Mesothelial cell of epicardium (in vitro differentiated cells): ENCODE measurements at places on chromosomes 7 and 10.

DNA sequence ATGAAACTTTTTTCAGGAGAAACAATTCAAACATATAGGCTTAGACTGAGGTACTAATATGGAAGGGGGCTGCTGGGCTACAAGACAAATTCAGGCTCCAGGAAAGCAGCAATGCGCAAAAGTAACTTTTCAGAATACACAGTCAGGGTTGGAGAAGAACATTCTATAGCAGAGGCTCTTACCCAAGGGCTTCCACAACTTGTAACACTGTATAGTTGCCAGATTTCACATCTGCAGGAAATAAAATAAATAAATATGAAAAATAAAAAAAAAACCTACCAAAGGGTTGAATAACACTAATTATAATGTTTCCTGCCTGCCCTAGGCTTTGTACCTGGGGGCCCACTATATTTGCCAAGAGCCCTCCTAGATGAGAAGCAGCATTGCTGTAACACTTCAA is 14.3 kb downstream of the MMS19 start:
- no peak for DNase-seq

GRCh38 chr10:52649511-52649910 is 123.1 kb downstream of the MBL2 start:
- no peak for DNase-seq

DNA sequence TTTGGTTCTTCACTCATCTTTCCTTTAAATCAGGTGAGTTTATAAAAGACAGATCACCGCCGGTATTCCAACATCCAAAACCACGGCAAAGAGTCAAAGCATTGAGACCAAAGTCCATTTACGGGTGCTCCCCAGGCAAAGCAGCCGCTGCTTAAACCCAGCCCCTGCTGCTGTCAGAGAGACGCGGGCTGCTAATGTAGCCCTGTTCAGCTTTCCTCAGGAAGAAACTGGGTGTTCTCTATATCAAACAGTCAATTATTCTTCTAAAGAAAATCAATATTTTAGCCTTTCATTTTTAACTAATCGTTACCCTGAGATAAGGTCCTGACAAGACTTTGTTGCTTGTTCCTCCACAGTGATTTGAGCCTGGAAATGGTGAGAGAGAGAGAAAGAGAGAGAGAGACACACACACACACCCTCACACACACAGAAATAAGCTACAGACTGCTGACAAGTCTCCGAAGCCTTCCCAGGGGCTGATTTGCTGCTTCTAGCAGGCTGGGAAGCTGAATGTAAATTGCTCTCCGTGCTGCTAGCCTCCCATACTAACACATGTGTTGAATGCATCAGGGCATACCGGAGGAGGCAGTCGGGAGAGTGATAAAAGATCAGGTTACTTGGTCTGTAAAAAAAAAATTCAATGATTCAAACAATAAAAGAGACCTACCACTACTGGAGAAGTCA is 183.0 kb upstream of the ANK3 start:
- peak; percentile 43 for DNase-seq

DNA sequence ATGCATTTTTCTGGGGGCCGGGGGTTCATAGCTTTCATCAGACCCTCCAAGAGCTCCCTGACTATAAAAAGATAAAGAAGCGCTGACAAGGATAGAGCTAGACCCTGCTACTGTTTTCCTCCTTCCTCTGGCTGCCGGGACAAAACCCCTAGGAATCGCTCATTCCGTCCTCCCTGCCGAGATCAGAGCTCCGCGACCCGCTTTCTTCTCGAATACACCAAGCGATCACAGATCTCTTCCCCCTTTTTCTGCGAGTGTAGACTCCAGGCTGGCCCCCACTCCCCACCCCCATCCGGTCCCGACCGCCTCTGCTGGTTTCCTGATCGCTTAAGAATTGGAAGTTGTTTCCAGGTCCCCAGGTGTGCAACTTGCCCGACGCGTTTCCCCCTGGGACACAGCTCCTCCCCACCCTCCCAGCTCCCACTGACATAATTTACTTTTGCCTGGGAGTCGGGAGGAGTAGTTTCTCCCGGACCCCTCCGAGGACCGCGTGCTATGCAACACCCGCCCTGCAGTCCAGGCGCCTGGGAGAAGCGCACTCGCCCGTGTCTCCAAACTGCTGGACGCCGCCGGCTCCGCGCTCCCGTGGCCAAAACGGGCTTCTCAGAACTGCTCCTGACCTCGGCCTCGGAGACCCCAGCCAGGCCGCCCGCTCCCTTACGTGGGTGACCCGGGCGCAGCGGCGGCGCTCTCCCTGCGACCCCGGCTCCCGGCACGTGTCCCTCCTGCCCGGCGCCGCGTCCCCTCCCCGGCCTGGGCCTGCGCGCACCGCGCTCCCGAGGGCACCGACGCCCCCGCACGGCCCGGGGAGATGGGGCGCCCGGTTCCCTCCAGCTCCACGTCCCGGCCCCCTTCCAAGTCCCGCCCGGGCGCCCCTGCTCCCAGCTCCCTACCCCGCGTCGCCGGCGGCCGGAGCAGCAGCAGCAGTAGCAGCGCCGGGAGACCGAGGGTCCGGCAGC is 552 bp downstream of the IL15RA start:
- peak; percentile 50 for DNase-seq

- no peak for DNase-seq
Observed at GRCh38 chr10:120666308-120666707, 184.9 kb upstream of the WDR11 start.

DNA sequence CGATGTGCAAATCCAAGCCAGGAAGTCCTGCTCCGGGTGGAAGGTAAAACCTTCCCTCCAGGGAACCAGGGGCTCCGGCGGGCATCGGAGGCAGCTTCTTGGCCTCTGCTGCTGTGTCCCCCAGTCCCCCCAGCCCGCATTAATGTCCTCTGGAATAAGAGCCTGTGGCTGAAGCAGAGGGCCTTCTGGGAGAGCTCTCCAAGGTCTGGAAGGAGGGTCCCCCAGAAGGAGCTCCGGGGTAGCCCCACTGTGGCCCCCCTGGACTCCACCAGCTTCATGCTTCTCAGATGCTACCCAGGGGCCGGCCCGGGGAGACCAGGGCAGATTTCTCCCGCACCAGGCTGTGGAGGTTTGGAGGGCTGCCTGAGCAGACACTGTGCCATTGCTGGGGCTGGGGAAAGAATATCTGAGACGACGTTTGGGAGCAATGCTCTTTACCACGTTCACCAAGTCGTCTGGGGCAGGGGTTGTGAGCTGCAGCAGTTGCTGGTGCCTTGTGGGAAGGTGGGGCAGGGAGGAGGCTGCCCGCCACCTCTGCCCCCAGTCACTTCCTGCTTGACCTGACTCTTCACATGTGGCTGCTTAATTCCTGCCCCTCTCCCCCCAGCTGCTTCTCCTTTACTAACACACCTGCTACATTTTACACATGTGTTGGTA is 8.3 kb downstream of the ZNF853 start:
- DNase-seq = no peak

DNA sequence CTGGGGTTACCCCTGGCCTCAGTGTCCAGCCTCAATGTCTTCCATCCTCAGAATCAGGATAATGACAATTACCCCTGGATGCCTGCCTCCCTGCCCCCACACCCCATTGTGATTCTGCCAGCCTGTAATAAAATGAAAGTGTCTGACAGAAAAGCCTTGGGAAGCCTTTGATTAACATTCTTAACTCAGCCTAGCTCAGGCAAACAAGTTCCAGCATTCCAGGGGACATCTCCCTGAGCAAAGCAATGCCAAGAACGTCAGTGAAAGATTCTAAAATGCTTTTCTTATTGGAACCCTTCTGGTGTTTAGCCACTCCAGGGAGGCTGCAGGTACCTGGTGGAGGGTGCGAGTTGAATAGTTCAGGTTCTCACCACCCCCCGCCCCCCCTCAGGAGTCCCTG is 18.7 kb downstream of the AFAP1L2 start:
- DNase-seq = no peak

DNA sequence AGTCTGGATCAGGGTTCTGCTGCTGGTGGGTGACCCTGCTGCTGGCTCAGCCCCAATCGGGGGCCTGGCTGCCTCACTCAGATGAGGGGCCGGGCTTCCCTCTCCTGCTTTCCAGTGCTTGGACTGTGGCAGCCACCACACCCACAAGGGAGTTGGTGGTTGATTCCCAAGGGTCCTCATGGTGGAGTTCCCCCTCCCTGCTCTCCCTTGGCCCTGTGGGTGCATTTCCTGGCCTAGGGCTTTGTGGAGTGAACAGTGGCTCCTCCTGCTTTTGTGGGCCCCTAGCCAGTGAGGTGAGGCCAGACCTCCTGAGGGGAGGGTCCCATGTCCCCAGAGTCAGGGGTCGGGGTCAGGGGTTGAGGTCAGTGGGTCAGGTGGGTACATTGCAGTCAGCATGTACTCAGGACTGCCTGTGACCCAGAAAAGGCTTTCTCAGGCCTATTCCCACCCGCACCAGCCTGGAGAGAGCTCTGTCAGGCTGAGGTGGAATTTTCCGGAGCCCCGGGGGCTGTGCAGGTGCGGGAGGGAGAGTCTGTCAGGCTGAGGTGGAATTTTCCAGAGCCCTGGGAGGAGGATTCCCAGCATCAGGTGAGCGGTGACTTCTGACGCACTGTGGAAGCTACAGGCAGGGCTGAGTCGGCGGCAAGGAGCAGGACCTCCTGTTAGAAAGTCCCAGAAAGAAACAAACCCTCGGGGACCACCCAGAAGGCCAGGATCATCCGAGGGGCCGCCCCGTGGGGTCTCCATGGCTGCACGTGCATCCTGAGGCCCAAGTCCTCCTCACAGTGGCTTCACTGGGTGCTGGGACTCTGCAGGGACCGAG is 94.4 kb upstream of the INSIG1 start:
- DNase-seq = no peak

DNA sequence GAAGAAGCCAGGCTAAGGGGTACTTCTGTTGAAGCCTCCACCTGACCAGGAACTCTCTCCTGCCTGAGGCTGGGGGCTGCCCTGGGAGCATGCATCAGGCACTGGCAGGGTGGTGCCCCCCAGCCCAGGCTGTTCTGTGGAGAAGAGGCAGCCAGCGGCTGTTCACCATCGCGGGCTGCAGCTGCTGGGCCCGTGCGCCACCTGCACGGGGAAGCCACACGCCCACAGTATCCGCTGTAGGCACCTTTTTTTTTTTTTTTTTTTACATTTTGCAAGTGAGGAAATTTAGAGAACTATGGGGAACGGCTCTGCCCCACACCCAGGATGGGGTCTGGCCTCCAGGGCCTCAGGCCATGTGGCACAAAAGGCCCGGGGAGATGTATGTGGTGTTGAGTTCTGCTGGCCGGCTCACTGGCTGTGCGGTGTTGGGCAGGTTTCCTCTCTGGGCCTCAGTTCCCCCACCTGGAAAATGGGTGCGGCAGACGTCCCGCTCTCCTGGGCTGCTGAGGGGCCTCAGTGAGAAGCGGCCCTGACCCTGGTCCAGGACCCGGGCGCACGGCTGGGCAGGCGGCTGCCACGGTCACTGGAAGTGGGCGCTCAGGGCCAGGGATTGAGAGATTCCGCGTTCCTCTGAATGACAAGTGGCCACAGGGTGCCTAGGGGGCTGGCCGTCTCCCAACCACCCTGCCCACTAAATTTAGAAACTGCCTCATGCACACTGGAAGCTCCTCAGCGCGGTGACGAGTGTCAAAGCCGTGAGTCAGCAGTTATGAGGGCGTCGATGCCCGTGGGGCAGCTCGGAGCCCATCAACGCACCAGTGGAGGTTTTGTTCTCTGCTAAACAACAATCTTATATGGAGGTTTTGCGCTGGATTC is 8.8 kb upstream of the INTS1 start:
- no peak for DNase-seq

DNA sequence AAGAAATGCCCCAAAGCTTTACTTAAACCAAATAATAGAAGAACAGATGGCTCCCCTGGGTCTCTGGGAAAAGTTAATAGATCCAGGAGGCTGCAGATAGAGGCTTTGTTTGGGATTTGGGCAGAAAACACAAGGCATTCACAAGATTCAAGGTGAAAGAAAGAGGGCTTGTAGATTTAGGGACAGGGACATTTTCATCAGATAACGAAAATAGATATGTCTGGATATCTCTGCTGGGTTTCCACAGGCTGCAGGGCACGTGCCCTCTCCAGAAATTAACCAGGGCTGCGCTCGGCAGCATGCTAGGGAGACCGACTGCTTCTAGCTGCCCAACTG is 14.9 kb downstream of the CARD11 start:
- DNase-seq = no peak

DNA sequence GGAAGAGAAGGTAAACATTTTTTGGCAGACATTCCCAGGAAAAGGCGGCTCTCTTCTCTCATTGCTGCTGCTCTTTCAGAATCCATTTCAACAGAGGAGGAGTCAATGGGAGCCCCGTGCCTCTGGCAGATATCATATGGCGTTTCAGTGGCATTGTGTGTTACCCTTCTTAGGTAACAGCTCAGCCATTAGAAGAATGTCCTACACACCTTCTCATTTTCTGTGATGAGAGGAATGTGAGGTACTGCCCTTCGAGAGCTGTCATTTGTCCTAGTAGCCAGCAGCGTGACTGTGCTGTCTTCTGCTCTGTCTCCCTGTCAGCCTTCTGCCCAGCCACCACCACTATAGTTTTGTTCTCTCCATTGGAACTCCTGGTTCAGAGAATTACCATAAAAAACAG is 102.4 kb downstream of the EGFR start:
- DNase-seq = no peak

GRCh38 chr10:84375011-84375410 is 46.6 kb downstream of the CCSER2 start:
- DNase-seq = no peak

- no peak for DNase-seq
Observed at GRCh38 chr7:80552031-80552694, 40.3 kb upstream of the GNAT3 start.

DNA sequence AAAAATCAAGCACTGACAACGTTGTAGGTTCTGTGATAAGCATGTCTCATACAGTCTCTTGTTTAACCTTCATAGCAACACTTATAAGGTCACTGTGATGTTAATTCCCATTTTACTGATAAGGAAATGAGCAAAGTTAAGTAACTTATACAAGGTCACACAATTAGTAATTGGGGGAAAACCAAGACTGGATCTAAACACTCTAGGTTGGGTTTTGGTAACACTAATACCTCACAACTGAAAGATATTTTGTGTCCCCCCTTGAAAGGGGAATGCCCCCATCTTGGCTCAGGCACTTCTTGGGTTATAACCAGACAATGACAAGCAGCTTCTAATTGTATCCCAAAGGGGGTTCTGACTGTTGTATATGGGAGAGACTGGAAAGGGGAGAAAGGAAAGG is 36.0 kb upstream of the ABCB4 start:
- DNase-seq = no peak

DNA sequence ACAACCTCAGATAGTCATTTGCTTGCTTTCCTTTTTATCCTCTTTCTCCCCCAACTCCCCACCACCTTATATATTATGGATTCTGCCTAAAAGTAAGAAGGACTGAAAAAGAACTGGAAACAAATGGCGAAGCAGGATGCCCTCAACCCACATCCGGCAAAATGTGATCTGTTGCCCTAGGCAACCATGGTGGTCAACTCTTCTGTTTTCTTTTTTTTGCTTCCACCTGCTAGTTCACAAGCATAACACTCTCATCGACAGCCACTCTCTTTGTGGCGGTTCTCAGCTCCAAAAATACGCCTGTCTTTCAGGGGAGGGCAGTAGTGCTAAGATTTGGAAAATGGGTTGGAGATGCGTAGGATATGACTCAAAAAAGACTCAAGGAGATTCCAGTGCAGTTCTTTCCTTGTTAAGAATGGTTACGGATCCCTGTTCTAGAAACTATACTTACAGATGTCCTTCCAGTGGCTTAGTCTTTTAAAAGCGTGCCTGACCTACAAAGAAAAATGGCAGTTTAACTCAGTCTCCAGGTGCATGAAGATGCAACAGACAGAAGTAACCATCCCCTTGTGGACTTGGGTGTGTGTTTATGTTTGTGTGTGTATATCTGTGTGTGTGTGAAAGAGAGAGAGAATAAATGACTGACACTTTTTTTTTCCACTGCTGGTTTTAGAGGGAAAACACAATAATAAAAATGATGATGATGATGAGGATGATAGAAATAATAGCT is 10.7 kb downstream of the APBB1IP start:
- no peak for DNase-seq
